Heart left ventricle (tissue), 16 donors: ENCODE measurements at places on chromosomes 5 and 9.

DNA sequence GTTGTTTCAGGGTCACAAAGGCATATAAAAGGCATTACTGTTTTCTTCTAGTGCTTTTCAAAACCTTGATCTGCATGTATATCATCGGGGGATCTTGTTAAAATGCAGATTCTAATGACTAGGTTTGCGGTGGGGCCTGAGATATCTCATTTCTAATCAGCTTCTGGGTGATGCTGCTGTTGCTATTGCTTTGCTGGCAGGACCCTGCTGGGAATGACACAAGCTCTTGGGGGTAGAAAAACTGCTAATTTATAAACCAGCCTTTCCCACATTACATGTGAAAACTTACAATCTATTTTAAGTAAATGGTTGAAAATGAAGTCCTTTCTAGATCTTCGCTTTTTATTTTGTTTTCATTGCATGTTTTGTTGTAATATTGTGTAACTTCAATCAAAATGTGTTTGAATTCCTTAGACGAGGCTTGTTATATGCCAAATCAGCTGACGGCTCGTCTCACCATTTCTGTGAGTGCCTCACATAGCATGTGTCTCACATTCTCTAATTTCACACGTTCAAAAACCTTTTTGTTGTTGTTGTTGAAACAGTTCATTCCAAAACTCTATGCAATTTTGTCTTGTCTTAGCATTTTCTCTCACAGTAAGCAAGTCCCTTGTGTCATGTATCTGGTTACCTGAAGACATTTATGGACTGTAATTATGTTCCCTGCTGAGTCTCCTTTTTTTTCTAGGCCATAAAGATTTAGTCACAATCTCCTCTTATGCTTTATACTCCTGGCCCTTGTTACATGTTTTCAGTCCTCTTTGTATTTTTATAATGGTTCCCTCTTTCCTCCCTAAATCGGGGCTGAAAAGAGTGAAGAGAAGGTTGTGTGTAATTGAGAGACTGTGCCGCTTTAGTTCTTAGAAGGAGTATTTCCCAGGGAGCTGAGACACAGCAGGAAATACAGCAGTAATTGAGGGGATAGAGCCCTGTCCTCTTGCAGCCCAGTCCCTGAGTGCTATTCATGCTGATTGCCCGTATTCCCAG, 521.0 kb upstream of the SEMA6A start:
- no peak for DNase-seq

DNA sequence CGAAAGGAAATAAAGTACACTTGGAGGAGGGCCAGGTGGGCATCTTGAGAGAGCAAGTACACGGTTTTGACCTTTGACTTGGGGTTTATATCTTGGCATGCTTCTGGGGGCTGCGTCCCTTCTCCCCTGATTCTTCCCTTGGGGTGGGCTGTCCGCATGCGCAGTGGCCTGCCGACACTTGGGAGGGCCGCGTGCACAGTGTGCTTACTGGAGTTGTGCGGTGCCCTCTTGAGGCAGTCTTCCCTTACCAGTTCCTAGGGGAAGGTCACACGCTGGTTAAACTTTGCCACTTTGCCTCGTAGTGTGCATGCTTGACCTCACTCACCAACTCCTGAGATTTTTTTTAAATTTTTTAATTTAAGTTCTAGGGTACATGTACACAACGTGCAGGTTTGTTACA, 4.3 kb upstream of the CLPTM1L start:
- no peak for DNase-seq

- DNase-seq: no peak
Measured at GRCh38 chr9:69987457-69987856, 56.2 kb upstream of the MAMDC2 start.

GRCh38 chr9:107992271-107992670, 502.7 kb upstream of the KLF4 start:
- DNase-seq: no peak

DNA sequence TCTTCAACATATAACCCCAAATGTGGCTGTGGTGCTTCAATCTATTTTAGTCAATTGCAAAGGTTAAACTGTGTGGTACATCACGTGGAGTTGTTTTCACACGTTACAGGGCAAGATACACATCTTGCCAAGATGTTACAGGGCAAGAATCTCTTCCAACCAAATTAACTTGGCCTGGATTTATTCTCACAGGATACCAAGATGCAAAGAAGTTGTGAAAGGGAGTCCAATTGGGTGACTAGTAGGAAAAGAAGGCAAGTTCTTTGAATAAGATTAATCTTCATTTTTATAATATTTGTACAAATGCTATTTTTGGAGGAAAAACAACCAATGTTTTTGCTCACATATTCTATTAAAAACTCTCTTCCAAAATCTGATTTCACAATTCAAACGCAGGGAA, 4.8 kb upstream of the IFNA8 start:
- DNase-seq: no peak
